Stimulated activated CD4-positive, alpha-beta T cell treated with anti-CD3 and anti-CD28 coated beads, Interleukin-4, amount 100 ng/mL, for 24 hours (primary cell): ENCODE measurements at places on chromosomes 13 and 19.

GRCh38 chr13:42847891-42848663 lies 66.7 kb downstream of the FAM216B start:
- DNase-seq: no peak

GRCh38 chr19:16200038-16201010 lies 2.6 kb downstream of the AP1M1 start:
- no peak for DNase-seq

DNA sequence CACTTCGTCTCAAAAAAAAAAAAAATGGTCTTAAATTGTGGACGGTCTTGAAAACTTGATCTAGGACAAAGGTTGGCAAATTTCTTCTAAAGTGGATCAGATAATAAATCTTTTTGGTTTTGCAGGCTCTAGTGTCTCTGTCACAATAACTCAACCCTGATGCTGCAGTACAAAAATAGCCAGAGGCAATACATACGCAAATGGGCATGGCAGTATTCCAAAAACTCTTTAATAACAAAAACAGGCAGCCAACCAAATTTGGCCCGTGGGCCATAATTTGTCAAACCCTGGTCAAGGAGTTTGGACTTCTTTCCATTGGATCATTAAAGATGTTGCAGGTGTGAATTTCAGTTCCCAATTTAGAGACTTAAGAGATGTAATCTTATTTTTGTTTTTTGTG lies 93.5 kb upstream of the MRI1 start:
- no peak for DNase-seq

GRCh38 chr13:23859904-23860303 lies 29.3 kb downstream of the MIPEP start:
- DNase-seq: no peak

DNA sequence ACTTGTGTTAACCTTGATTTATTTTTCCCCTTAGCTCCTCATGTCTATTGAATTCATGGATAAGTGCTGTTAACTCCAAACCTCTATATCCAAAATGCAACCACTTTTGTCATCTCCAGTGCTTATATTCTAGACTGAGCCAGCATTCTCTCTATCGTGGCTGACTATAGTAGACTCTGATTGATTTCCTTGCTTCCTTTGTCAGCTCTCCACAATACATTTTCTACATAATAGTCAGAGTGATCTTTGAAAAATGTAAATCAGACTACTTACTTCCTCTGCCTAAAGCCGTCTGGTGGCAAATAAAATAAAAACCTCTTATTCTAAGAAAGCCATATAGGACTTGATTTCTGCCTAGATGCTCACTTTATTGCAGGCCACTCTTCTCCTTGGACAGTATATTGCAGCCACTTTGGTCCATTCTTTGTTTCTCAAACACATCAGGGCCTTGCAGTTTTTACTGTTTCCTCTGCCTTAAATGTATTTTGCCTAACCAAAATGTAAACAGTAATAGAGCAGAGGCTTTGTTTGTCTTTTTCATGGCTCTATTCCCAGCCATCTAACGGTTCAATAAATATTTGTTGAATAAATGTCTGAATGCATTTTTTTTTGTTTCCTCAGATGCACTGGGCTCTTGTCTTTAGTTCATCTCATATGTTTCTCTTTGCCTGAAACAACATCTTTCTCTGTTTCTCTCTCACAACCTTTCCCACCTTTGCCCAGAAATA lies 243.6 kb upstream of the CSNK1A1L start:
- no peak for DNase-seq

- no peak for DNase-seq
Measured at GRCh38 chr13:36067746-36068381, 63.3 kb downstream of the DCLK1 start.

DNA sequence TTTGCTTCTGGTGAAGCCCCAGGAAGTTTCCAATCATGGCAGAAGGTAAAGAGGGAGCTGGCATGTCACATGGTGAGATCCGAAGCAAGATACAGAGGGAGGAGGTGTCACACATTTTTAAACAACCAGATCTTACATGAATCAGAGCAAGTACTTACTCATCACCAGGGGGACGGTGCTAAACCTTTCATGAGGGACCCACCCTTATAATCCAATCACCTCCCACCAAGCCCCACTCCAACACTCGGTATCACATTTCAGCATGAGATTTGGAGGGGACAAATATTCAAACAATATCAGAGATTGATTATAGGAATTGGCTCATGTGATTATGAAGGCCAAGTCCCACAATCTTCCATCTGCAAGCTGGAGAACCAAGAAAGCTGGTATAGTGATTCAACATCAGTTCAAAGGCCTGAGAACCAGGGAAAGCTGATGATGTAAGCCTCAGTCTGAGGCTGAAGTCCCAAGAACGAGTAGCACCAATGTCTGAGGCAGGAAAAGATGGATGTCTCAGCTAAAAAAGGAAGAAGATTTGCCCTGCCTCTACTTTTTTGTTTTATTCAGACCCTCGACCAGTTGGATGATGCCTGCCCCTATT lies 58.6 kb upstream of the WDFY2 start:
- no peak for DNase-seq
